T1000 (cell line): ENCODE measurements at places on chromosomes 16 and 17.

GRCh38 chr16:5428932-5429331 lies 331.3 kb upstream of the EEF2KMT start:
- no peak for DNase-seq

DNA sequence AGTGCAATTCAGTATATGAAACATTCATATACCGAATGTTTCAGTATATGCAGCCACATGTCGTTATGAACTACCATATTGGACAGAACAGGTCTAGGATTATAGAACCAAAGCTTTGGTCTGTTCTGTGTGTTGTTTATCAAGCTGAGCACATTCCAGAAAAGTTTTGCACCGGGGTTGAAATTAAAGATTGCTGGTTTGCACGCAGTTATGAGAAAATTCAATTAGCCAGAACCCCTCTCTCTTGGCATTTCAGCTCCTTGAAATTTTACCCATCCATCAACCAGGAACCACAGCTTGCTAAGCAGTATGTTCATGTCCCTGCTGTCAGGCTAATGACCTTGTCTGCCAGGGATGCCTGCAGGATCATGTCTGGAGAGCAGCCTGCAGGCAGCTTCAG lies 9.5 kb downstream of the KRT32 start:
- DNase-seq, result no peak

- no peak for DNase-seq
These were observed 207.0 kb downstream of the STX8 start for GRCh38 chr17:9368631-9369030.

DNA sequence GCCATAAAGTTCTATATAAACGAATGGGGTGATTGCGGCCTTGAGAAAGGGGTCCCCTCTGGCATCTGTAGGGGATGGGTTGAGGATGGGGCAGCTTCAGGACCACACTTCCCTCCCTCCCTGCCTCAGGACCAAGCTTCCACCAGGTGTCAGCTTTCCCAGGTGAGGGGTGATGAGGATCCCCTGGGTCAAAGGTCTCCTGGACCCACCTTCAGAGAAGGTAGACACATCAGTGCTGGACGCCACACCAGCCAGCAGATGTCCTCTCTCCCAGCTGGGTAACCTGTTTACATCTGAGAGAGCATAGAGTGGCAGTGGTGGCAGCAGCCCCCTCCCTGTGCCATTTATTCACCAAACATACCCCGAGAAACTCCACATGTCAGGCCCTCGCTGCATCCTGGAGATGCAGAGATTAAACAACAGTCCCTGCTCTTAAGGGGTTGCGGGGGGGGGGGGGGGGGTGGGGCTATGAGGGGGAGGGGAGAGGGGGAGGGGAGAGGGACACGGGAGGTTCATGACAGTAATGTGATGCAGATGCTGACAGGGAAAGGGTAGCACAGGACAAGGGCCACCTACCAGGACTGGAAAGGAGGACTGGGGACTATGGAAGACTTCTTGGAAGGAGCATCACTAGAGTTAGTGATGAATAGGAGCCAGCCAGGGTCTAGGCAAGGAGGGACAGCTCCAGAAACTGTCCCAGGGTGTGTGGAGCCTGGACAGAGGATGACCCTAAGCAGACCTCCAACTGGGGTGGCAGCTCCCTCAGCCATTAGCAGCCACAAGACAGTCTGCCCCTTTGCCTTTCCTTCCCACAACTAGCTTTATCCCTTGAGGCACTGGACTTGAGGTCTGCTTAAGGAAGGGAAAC lies 5.0 kb downstream of the PROCA1 start:
- DNase-seq, result no peak

GRCh38 chr16:62462971-62463370 lies 426.7 kb upstream of the CDH8 start:
- no peak for DNase-seq

- peak; percentile 36 for DNase-seq
These were observed 34.7 kb upstream of the VPS4A start for GRCh38 chr16:69276148-69277115.

DNA sequence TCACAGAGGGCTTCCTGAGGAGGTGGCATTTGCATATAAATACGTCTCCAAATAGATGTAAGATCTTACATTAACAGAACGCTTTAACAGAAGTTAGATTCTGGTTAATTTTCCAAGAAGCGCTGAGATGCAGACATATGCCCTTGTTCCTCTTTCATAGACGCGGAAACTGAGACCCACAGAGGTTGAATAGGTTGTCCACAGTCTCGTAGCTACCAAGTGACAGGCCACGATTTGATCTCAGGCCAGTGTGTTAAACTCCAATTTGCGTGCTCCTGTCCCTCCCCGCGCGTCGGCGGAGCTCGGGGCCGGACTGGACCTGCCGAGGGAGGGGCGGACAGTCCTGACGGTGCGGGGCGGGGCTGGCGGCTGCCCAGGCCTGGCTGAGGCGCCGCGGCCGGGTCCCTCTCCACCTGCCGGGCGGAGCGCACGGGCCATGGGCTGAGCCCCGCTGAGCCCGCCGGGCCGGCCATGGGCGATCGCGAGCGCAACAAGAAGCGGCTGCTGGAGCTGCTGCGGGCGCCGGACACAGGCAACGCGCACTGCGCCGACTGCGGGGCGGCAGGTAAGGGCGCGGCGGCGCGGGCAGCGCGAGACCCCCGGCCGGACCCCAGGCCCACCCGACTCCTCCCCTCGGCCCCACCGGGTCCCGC lies at the start of gene ADAP2:
ADAP2 (plus strand) TSS at position 402 of the 653 bp plus-strand sequence; CDS start at position 472, 70 bp downstream.
- no peak for DNase-seq

DNA sequence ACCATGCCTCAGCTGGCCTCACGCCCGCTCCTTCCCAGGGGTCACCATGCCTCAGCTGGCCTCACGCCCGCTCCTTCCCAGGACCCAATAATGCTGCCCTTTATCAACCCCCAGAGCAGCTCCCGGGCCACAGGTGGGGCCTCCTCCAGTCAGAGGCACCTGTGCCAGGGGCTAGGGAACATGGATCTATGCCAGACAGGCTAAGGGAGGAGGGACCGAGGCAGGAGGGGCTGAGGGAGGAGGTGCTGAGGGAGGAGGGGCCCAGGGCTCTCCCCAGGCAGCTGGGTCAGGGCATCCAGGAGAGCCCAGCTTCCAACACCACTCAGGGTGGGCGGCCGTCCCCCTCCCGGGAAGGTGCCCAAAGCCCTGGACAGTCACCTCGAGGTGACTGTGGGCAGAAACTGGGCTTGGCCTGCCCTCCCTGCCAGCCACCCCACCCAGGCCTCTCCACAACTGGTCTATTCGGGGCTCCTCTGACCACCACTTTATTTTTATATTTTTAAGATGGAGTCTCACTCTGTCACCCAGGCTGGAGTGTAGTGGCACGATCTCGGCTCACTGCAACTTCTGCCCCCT lies 19.4 kb downstream of the UTS2R start:
- no peak for DNase-seq

- DNase-seq, result no peak
These were observed 10.1 kb upstream of the OSGIN1 start for GRCh38 chr16:83942815-83943515.

DNA sequence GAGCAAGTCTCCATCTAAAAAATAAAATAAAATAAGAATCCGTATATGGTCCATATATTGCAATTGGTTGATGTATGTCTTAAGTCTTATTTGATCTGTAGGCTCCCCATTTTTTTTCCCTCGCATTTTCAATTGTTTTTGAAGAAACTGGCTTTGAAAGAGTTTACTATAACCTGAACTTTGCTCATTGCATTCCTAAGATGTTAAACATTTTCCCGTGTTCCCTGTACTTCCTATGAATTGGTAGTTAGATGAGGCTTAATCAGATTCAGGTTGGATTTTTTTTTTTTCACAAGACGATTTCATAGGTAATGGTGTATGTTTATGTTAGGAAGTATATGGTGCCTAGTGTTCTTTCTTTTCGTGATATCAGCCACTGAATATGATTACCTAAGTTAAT lies 3.3 kb downstream of the LRRC36 start:
- DNase-seq, result no peak
